Glutamatergic neuron (in vitro differentiated cells): ENCODE measurements at places on chromosomes 12 and 14. TPM values are rescaled to one million over a fixed set of nuclear protein-coding genes. Genes with fewer than 3 reads are reported as not detected.

- DNase-seq, result no peak
Observed at GRCh38 chr12:50042693-50043092, 14.7 kb upstream of the ASIC1 start.

DNA sequence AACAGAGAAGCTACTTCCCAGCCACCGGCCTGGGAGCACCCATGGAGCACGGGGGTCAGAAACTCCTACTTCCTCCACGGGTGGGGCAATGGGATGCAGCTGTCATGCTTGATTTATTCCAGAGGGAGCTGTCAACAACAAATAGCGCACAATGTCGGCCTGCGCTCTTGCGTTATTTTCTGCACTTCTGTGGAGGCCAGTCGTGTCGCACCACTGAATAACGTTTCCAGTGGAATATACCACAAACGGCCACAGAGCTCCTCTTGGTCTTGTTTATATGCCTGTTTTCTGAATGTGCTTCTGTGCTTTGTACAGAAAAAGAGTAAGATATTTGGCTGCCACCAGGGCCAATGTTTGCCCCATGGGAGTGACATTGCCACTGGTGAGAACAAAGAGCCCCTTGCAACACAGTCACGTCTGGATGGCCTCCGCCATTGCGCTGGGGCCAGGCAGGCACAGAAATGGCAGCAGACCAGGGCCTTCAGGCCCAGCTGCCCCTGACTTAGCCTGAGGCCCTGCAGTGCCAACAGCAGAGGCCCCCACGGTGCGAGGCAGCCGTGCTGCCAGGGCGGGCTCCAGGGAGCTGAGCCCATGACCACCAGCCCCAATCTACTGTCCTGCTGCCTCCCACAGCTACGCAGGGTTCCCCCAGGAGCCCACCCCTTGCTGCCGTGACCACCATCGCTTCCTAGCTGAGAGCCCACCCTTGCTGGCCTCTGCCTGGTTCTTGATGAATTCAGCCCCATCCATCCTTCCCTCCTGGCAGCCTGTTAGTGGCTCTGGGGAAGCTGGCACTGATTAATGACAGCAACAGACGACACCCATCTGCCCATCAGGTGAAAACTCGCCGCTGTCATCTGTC, 28.9 kb upstream of the TMEM179 start:
- no peak for DNase-seq

DNA sequence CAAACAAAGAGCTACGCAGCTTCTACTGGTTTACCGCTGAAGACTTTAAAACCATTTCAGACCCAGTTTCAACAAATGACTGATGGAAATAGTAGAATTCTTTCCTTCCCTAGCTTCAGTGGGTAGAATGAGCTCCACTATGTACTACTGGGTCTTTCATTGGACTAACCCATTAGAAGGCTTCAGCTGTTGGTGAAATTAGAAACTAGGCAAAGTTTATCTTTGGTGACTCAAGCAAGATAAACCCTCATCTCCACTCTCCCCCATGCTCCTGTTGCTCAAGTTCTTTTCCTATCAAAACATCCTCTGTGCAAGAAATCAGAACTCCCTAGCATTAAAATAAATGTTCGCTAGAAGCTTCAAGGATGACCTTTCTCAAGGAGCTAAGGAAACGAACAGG, 159.2 kb downstream of the PAWR start:
- DNase-seq, result no peak

- no peak for DNase-seq
Observed at GRCh38 chr12:51488281-51488680, 63.6 kb downstream of the SLC4A8 start.

- DNase-seq, result no peak
Observed at GRCh38 chr12:63912651-63913050, 68.2 kb downstream of the SRGAP1 start.

DNA sequence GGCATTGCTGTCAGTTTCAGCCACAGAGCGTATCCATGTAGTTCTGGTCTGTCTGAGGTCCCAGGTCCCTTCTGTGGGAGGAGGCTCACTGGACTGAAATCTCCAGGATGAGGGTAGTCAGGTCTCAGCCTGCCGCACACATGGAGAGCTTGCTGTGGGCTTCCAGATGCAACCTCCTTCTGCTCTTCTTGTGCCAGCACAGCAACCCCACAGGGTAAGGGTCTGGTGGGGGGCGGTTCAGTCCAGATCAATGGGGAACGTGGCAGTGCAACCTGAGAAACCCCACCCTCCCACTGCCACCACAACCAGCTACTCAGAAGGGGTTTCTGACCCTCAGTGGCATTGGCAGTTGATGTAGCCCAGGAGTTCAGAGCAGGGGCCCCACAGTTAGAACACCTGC, 61.2 kb downstream of the BEGAIN start:
- DNase-seq, result no peak

- no peak for DNase-seq
Observed at GRCh38 chr12:131787143-131787660, 41.0 kb upstream of the MMP17 start.

GRCh38 chr14:36716614-36717184, 55.0 kb downstream of the PAX9 start:
- no peak for DNase-seq

DNA sequence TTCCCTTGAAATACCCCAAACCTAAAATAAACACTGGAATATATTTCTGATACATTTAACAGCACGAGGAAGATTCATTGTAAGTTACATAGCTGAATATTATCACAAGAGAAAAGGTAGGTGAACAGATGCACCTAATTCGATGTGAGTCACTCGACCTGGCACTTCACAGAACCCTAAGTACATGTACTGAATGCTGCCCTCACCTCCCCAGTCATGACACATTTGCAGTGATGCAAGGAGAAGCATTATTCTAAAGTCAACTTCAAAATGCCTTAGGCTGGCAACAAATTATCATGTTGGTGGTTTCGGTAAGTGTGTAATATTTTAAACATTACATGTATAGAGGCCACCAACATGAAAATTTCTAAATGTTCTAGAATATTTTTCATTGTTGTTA, 35.2 kb upstream of the TMTC2 start:
- DNase-seq, result no peak

DNA sequence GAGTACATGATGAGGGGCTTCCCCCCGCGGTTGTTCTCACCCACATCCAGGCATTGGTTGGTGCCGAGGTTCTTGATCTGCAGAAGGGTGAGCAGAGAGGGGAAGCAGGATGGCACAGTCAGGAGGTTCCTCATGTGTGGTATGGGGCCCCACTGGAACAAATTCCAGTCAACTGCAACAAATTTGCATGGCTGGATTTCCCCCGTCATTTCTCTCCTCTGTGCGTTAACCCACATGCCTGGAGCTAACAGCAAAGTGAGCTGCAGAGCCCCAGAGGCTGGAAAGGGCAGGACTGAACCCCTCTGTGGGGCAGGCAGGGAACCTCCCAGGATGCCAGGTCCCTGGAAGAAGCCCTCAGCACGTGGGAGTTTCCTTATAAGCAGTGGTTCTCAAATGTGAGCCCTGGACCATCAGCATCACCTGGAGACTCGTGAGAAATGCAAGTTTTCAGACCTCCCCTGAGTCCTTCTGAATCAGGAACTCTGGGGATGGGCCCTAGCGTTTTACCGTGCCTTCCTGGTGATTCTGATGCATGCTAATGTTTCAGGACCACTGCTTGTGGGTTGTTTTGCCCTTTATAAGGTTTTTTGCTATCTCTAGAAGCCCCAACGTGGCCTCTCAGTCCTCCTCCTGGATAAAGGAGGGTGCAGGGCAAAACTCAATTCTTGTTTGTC, 11.0 kb upstream of the CELA1 start:
- no peak for DNase-seq

GRCh38 chr12:69698054-69698453, 1.0 kb downstream of the BEST3 start:
- DNase-seq, result no peak

DNA sequence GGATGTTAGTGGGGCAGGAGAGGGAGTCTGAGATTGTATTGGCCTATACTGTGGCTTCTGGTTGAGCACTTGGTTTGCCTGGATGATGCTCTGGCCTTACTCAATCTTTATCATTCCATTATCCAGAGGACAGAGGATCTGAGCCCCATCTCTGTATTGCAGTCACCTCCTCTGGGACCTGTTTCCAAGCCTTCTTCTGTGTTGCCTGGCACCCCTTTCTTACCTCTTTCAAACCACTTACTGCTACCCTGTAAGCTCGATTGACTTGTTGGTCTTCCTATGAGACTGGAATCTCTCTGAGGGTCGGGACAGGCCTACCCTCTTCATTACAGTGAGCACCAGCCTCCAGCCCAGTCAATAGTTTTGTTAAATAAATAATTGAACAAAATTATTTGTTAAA, 3.0 kb upstream of the FOS start:
- DNase-seq, result no peak

DNA sequence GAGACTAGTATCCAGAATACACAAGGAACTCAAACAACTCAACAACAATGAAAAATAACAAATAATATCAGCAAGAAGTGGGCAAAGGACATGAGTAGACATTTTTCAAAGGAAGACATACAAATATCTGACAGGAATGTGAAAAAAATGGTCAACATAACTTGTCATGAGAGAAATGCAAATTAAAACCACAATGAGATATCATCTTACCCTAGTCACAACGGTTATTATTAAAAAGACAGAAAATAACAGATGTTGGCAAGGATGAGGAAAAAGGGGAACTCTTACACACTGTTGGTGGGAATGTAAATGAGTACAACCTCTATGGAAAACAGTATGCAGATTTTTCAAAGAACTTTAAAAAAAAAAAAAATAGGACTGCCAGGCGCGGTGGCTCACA, 20.4 kb downstream of the VWF start:
- no peak for DNase-seq

DNA sequence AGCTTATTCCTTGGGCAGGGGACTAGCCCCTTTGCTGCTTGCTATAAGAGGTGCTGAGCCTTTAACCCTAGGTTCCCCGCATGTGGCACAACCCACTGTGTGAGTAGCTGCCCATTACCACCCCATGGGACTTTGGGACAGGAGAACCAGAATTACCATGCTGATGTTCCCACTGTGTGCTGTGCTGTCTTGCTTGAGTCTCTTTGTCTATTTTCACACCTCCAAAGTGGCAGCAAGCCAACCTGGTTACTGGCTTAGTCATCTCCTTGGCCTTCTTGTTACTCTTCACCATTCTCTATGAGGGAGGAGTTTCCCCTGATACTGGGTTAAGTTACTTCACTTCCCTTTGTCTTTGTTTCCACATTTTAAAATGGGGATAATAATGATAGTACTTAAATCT, 73.4 kb upstream of the ETV6 start:
- no peak for DNase-seq

DNA sequence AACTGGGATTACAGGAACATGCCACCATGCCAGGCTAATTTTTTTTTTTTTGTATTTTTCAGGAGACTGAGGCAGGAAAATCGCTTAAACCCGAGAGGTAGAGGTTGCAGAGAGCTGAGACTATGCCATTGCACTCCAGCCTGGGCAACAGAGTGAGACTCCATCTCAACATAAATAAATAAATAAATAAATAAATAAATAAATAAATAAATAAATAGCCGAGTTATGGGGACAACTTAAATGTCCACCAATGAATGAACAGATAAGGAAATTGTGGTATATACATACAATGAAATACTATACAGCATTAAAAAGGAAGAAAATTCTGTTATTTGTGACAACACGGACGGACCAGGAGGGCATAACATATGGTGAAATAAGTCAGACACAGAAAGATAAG, 325.7 kb downstream of the NELL2 start:
- DNase-seq, result no peak

- no peak for DNase-seq
Observed at GRCh38 chr12:130873106-130873795, 1.4 kb downstream of the RAN start.

DNA sequence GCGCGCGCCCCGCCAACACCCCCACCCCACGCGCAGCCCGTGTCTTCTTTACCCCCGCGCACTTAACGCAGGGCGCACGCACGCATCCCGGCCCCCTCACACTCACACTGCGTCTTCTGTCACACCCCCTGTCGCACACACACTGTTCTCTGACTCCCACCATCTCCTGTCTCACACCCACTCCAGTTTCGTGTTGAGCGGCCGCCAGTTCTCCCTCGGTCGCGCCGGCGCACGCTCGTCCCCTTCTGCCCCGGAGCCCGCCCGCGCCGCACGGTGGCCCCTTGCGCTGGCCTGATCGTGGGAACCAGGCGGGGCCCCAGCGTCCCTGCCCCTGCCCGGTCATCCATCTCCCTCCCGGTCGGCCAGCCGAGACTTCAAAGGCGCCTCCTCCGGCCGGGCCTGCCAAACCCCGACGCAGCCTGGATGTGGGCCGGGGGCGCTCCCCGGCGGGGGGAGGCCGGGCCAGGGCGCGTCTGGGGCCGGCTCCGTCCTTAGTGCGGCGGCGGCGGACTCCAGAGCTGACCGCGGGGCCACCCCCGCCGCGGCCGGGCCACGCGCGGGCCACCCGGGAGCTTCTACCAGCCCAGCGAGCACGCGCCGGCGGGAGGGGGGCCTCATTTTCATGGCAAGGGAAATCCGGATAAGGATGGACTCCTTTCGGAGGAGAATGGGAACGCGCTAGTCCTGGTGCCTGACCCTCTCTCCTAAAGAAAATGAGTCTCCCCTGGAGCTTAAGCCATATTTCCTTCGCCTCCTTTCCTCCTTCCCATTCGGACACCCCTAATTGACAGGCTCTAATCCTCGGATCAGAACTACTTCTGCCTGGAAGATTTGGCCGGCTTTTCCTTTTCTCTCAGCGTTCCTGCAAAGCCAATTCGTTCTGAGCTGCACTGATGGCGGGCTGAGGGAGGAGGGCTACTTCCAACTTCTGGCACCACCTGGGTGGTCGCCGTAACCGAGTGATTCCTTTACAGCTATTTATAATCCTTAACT, 82.0 kb upstream of the HMGA2 start:
- peak; percentile 77 for DNase-seq

GRCh38 chr14:63477556-63477955, 65.6 kb downstream of the PPP2R5E start:
- no peak for DNase-seq

Gene TAS2R8
- total RNA-seq, result not detected

Gene ACVRL1
- 0.39 TPM for total RNA-seq

Gene NRXN3
- 1.2 TPM for total RNA-seq

Gene TBC1D30
- total RNA-seq, result 15.2 TPM

Gene TM9SF1
- 35.0 TPM for total RNA-seq

Gene HOXC9
- total RNA-seq, result not detected

Gene PTPRB
- total RNA-seq, result 0.17 TPM

Gene MORN3
- total RNA-seq, result 1.2 TPM

Gene TAMALIN
- 31.3 TPM for total RNA-seq
